Activated CD8-positive, alpha-beta memory T cell treated with anti-CD3 and anti-CD28 coated beads for 1 hour (primary cell): ENCODE measurements at places on chromosomes 3 and 15.

- DNase-seq = no peak
Observed at GRCh38 chr3:9669720-9670432, 20.6 kb downstream of the MTMR14 start.

- DNase-seq = no peak
Observed at GRCh38 chr15:75810874-75811498, 32.3 kb upstream of the UBE2Q2 start.

DNA sequence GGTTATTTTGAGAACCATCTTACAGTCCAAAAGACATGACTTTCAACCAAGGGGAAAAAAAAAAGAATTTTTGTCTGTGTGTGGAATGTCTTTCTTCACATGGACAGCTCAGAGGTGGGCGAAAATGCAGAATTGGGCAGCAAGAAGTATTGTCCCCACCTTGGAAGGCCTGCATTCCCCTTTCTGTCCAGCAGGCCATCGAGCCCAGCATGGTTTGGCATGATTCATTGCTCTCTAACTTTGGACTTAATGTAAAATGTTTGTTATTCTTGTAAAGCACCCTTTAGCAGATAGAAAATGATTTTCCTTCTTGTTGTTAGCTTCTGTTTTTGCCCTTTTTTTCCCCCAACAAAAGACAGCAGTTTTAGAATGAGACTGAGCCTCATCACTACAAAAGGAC lies 12.4 kb downstream of the MYO1E start:
- DNase-seq = no peak

GRCh38 chr3:143263852-143264513 lies 144.4 kb downstream of the CHST2 start:
- no peak for DNase-seq

DNA sequence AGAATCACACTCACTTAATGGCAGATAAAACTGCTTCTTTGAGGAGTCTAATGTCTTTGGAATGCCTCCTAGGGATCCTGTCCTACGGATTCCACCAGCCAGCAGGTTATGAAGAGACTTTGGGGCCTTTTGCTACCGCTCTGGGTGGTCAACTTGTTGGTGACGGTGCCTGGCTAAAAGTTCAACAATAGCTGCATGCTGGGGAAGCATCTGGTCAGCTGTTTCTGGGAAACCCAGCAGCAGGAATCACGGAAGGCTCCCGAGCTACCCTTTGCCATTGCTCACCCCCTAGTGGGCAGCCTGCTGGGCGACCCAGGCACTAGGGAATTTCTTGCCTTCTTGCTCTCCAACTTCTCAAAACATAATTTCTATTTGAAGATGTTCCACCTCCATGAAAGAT lies 263.3 kb downstream of the NEK10 start:
- no peak for DNase-seq

DNA sequence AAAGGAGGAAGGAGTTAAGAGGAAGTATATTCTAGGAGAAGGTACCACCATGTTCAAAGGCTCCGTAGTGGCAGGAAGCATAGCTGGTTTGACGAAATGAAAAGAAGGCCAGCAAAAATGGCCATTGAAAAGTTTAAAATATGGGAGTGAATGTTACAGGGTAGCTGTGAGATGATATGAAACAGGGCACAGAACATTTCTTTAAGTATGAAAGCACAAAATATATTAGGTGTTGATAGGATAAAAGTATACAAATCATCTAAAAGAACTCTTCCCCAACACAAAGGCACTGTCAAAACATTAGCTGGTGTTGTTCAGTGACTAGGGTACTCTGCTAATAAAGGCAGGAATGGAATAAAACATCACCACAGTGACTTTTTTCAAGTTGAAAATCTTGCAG lies 216.2 kb downstream of the LRRN1 start:
- DNase-seq = no peak
